ENCODE measurements at places on chromosomes 6 and 20.

GRCh38 chr6:11271228-11272020 lies 39.0 kb upstream of the NEDD9 start:
- DNase-seq: no peak

GRCh38 chr6:169345146-169345545 lies 91.5 kb upstream of the THBS2 start:
- DNase-seq: no peak

- peak; percentile 26 for DNase-seq
Observed at GRCh38 chr20:2521369-2522305, 12.9 kb upstream of the ZNF343 start.

GRCh38 chr6:130848945-130849344 lies 21.7 kb downstream of the SMLR1 start:
- peak; percentile 15 for DNase-seq

DNA sequence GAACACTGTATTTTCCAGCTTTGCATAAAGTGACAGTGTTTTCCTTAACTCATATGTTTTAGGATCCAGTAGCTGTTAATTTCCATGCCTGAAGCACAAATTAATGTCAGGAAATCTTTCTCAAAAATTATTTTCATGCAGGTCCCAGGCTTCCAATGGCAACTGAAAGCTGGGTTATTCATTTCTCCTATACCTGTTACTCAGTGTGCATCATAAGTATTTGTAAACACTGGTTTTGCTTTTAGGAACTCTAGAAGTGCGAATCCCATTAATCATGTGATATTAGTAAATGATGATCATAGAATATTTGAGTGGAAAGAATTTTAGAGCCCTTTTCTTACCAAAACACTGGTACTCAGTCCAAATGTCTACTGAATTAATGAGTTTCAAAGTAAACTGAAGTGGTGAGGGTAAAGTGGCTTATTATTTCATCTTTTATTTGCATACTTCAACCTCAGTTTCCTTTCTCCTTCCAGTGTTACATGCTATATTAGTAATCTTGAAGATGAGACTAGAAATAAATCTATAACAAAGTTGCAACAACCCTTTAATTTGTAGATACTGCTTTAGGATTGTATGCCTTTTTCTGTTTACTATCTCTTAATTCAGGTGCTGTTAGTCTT lies 124.0 kb downstream of the ZFAND3 start:
- peak; percentile 52 for DNase-seq

DNA sequence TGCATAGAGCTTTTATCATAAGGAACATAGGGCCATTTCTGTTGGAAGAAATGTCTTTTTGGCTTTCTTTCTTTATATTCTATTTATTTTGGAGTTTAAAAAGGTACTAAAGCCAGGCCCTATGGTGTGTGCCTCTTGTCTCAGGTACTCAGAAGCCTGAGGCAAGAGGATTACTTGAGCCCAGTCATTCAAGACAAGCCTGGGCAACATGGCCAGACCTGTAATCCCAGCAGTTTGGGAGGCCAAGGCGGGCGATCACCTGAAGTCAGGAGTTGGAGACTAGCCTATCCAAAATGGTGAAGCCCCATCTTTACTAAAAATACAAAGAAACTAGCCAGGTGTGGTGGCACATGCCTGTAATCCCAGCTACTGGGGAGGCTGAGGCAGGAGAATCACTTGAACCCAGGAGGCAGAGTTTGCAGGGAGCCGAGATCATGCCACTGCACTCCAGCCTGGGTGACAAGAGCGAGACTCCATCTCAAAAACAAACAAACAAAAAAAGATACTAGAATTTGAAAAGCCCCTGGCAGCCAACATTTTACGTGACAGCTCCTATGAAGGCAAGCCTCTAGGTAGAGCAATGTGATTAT lies 80.0 kb downstream of the CBFA2T2 start:
- DNase-seq: peak; percentile 91

GRCh38 chr20:18187020-18187419 lies 49.4 kb downstream of the KAT14 start:
- peak; percentile 96 for DNase-seq

DNA sequence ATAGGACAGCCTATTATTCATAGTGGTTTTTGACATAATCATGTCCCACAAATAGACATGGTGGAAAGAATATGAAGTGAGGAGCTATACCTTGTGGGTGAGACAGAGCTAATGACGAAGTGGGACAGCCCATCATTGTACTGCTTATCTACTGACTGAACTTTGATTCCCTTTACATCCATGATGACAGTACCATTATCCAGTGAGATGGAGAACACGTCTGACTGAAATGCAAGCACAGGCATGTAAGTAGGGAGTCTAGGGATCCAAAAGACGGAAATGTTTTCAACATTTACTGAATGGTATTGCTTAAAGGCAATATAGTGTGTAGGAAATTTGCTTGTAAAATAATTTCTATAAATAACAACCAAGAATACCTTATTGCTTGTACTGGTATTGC lies 43.5 kb downstream of the FAM229B start:
- peak; percentile 67 for DNase-seq

DNA sequence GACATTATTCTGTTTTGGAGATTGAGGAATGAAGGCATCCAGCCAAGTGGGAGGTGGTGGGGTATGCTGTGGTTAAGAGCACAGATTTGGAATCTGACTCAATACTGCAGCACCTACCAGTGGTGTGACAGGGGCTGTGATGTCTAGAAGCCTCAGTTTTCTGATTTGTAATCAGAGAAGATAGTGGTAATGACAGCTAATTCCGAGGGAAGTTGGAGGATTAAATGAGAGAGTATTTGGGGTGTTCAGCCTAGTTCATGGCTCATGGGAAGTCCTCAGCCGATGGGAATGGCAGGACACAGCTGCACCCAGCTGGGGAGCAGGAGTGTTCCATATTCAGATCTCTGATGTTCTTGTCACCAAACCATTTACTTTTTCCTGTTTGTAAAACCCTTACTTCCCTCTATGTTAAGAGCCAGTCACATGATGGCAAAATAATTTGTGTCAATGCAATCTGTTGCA lies 9.3 kb downstream of the SLC9A8 start:
- DNase-seq: no peak

GRCh38 chr20:48478370-48478769 lies 349.4 kb downstream of the PREX1 start:
- DNase-seq: no peak

DNA sequence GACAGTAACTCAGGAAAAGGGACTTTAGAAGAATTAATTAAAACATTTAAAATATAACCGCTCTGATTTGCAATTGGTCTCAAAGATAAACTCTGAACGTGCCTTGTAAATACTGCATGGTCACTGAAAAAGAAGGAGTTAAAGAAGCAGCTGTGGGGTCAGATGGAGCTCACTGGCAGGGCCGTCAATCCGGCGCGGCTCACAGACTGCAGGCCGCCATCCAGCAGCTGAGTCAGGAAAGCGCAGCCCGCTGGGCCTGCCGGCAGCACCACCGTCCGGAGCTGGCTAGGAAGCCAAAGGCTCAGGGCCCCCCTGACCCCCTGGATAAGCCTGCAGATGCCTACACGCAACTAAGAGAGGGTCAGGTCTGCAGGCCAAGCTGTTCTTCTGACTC lies 54.2 kb upstream of the FRMD1 start:
- no peak for DNase-seq

GRCh38 chr20:4568361-4568959 lies 153.2 kb upstream of the PRND start:
- DNase-seq: no peak

DNA sequence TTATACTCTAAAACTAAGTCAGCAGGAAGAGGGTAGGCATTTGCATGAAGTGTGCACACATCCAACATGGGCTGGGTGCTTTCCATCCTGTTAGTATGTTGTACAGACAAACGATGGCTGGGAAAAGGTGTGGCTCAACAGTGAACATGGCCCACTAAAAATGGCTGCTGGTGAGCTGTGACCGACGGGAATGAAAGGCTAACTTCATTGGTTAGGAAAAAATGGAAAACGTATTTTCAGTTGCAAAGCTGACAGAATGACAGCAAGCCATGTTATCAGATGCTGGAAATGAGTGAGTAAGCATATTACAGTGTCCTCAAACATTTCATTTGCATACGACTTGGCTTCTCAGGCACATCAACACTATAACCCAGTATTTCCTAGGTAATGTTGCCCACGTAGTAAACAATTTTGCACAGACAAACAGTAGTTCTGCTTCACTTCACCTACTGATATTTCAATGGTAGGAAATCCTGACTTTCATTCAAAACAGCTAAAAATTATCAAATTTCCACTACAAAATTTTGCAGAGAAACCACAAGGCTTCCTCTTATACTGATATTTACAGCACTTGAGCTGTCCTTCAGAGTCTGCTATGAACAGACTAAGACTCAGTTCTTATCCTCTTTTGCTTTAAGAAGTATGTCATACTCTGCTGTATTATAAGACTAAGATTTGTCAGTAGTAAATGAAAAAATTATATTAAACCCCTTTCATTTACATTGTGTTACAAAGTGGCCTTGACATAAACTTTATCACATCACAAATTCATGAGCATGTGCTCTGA lies 98.9 kb downstream of the IRF4 start:
- no peak for DNase-seq

DNA sequence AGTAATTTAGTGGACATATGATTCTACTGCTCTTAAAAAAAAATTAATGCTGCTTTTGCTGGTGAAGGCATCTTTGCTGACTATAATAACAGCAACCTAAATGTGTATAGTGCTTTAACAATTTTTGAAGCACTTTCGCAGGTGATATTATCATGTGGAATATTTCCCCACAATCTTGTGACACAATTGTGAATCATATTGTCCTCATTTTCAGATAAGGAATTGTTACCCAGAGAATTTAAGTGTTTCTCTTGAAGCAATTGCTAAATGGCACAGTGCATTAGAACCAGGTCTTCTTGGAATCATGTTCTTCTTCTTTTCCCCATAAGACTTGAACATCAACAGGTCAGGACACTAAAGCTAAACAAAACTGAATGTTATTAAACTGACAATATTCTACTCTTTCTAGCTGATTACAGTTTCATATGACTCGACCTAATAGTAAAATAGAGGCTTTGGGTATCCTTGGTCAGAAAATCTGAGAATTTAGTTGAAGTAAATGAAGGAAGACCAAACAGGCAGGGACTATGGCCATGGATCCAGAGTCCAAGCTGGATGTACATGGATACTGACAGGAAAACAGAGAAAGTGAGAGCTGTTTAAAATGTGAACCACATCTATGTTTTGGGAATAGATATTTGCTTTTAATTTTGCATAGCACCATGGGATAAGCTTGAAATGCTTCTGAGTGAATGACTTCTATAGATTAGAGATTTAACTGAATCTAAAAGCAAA lies 121.8 kb upstream of the SLC35B3 start:
- peak; percentile 86 for DNase-seq

DNA sequence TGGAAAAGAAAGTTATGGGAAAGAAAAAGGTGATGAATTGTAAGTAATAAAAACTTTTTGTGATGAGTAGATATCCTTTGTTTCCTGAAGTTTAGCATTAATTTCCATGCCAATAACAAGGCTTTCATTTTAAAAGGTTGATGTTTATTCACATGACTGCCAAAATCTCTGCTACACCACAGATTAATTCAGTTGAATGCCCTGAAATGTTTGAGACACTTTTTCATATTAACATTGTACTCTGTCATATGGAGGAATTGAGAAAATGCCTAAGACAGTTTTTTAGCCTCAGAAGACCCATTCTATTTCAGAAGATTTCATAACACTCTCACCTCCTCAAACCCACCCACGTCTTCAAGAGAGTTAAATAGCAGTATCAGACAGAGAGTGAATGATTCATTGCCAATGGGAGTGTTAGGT lies 115.5 kb downstream of the ADGRG6 start:
- DNase-seq: no peak

DNA sequence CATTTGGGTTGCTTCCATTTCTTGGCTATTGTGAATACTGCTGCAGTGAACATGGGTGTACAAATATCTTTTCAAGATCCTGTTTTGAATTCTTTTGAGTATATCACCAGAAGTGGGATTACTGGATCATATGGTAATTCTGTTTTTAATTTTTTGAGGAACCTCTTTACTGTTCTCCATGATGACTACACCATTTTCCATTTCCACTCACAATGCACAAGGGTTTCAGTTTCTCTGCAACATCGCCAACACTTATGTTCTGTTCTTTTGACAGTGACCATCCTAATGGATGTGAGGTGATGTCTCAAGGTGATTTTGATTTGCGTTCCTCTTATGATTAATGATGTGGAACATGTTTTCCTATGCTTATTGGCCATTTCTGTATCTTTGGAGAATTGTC lies 214.4 kb upstream of the ZFP64 start:
- DNase-seq: no peak

DNA sequence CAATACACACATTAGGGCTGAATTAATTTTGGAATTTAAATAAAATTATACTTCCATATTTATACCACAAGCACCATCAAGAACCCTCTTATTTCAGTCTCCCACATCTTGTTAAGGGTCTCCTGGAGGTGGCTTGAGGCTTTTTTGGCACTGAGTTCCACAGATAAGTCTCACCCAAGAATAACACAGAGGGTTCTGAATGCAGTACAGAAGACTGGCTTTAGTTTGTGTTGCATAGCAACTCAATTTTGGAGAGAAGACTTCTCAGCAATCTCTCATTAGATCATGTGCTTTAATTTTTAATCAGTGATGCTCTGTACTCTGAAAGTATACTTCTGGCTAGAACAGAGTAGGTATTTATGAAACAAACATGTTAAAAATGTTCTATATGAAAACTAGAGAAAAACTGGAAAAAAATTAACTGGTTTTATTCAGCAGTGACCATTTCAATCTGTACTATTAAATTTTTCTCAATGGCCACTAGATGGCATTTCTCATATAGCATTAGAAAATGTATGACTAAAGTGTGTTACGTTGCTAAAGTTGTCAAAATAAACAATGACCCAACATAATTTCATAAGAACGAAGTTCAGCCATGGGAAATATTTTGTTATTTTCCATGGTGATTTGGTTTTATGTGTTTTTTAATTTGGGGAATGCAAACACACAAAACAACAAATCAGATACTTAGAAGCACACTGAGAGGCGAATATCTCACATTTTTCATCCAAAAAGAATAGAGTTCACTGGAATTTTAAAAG lies 32.7 kb upstream of the MAP7 start:
- peak; percentile 91 for DNase-seq

GRCh38 chr6:157143890-157144798 lies 179.2 kb downstream of the TMEM242 start:
- DNase-seq: no peak

DNA sequence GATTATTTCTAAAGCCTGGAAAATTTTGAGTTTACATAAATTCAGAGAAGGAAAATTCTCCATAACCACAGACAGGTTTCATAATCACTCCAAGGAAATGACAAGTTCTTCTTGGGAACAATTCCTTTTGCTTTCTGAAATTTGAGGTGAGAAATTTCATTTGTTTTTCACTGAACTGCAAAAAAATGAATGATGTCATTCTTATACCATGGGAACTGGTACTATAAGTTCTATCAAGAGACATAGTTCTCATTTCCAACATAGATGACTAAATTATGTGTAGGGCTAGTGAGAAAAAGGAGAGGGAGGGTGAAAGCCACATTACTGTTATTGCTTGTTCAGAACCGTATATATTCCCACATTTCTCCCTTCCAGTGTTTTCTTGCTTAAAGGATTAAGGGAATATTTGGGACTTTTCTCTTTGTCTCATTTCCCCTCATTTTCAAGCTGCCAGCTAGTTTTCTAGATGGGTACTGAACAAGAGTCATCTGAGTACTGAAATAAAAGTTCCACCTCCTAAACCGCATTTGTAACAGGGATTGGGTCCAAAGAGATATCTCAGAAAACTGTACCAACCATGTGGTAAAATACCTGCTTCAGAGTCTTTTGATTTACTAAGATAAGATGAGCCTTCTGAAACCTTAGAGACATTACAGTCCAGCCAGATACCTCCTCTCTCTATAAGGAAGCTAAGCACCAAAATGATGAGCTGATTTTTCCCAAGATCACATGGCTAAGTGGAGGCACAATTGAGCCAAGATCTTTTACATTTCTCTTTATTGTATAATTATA lies 144.3 kb upstream of the PRDM1 start:
- peak; percentile 48 for DNase-seq

- no peak for DNase-seq
Observed at GRCh38 chr6:150430815-150431214, 62.0 kb downstream of the IYD start.
